ENCODE measurements at places on chromosomes 2 and 18.

DNA sequence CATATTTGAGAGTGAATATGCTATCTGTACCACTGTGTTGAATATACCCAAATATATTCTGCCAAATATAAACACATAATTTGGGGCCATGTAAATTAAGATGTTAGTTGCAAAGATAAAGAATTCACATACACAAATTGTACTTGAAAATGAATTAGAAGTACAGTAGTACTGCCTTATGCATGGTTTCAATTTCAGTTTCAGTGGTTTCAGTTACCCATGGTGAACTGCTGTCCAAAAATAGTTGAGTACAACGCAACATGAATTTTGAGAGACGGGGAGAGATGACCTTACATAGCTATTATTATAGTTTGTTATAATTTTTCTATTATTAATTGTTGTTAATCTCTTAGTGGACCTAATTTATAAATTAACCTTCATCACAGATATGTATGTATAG, 1313.0 kb upstream of the FAM98A start:
- DNase-seq, result no peak

- DNase-seq, result no peak
Measured at GRCh38 chr18:78820161-78820834, 159.3 kb upstream of the SALL3 start.

DNA sequence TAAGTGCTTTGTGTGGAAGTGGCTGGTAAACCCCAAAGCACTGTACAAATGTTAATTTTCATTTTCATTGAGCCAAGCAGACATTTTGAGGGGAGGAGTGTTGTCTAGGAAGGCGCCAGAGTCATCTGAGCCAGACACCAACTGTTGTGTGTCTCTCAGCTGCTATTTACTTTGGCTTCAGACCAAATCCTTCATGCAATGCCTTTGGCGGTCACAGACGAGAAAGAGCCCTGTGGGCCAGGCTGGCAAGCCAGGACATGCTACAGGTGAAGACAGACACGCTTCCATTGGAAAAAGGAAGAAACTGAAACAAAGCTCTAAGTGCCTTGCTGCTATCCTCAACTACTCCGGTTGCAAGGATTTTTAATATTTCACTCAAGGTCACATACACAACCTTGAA, 115.4 kb upstream of the CDC42EP3 start:
- peak; percentile 98 for DNase-seq

GRCh38 chr2:204909791-204910190, 364.5 kb downstream of the PARD3B start:
- DNase-seq, result no peak

- no peak for DNase-seq
Measured at GRCh38 chr2:164710837-164711765, 89.8 kb upstream of the GRB14 start.

DNA sequence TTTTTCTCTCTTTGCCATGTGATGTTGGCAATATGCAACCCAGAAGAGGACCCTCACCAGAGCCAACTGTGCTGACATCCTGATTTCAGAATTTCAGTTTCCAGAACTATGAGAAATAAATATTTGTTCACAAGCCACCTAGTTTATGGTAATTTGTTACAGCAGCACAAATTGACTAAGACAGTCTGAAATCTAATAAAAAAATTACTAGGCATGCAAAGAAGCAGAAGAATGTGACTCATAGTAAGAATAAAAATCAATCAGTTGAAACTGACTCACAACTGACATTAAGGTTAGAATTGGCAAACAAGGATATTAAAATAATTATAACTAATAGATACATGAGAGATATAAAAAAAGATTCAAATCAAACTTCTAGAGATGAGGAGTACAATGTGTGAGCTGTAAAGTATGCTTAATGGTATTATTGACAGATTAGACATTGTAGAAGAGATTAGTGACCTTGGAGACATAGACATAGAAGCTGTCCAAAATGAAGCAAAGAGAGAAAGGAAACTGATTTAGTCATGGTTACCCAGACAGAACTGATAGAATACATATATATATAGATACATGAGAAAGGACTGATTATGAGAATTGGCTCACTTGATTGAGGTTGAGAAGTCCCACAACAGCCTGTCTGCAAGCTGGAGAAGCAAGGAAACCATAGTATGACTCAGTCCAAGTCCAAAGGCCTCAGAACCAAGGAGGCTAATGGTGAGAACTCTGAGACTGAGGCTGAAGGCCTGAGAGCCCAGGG, 27.8 kb upstream of the TTC39C start:
- no peak for DNase-seq

DNA sequence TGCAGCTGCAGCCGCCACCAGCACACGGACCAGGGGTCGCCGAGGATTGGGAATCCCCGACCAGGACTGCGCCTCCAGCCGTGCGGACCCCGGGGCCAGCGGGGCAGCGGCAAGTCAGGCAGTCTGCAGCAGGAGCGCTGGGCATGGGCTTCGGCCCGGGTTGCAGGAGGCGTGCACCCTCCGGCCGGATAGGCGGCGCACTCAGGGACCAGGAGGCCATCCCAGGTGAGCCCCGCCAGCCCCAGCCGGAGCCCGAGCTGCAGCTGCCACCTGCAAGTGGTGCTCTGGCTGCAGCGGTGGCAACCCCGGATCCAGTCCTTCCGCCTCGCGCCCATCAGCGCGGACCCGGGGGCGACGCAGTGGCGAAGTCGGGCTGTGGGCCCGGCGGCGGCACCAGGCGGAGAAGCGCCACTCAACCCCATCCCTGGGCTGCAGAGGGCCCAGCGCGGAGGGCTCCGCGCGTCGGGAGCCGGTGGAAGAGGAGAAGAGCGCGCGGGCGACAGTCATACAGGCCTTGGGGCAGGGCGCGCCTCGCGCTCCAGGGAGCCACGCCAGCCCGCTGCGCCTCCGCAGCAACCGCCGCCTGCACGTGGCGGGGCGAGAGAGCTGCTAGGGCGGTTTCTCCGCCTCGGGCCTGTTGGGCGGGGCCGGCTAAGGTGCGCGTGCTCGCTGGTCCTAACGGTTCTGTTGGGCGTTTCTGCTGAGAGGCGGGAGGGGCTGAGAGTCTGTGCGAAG, 73.8 kb downstream of the RPIA start:
- DNase-seq, result peak; percentile 22

All from COR-L47 (cell line).